Activated CD4-positive, alpha-beta T cell treated with anti-CD3 and anti-CD28 coated beads for 48 hours (primary cell): ENCODE measurements at places on chromosomes 6 and 20.

DNA sequence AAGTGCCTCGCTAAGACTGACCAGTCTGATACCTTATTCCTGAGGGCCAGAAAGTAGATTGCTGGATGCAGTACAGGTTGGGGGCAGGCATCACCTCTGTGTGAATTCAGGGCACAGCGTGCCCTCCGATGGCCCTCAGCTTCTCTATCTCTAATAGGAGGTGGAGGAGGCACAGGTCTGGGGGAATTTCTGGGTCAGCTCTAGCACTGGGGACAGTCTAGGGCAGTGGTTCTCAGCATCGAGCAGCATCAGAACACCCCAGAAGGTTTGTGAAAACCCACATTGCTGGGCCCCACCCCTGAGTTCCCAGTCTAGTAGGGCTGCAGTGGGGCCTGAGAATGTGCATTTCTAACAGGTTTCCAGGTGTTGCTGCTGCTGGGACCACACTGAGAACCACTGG is 166.7 kb downstream of the CDC5L start:
- DNase-seq, result no peak

DNA sequence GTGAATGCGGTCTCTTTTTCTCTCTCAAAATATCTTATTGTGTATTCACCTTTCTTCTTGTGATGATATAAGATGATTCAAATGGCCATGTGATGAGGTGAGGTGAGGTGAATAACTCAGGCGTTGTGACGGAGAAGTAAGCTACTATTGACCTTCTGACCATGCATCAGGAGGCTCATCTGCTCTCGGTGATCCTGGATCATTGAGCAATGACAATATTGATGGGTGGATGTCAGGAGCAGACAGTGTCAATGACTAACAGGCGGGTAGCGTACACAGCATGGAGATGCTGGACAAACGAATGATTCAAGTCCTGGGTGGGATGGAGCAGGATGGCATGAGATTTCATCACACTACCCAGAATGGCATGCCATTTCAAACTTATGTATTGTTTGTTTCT is 119.6 kb downstream of the PXDC1 start:
- no peak for DNase-seq

- peak; percentile 36 for DNase-seq
Measured at GRCh38 chr6:31332637-31333602, 24.1 kb downstream of the HLA-B start.

DNA sequence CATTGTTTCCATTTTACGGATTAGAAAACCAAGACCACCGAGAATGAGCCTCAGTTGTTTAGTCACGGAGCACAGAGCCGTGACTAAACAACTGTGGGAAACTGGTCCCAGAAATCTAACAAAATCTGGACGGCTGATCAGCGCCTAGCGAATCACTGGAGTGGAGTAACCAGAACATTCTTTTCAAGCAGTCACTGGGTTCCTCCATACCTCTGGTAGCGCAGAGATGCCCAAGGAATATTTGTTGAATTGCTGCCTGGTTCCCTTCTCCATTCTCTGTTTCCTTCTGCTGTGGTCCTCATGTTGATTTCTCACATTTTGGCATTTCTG is 62.0 kb downstream of the GPX5 start:
- no peak for DNase-seq
